Activated CD8-positive, alpha-beta T cell treated with anti-CD3 and anti-CD28 coated beads, Interleukin-2, amount 10 ng/mL, durations not matched to agents 7 days and 5 days (primary cell): ENCODE measurements at places on chromosomes 4 and X. TPM values are rescaled to one million over a fixed set of nuclear protein-coding genes. Genes with fewer than 3 reads are reported as not detected.

The SH2D1A gene
- 42.0 TPM for total RNA-seq

The USP26 gene
- total RNA-seq = not detected

The GAR1 gene
- 24.1 TPM for total RNA-seq

The IL15 gene
- total RNA-seq = 0.87 TPM

The BEX5 gene
- total RNA-seq = 2.0 TPM

The ENAM gene
- not detected for total RNA-seq

The QRFPR gene
- not detected for total RNA-seq

The ASB11 gene
- total RNA-seq = not detected

- no peak overlapping the region for H3K27ac ChIP-seq
- H3K36me3 ChIP-seq = no peaks in the 10 kb centered on the region
- DNase-seq = no peak
- H3K27me3 ChIP-seq = no peaks in the 10 kb centered on the region
Observed at GRCh38 chr4:150258569-150258968, 180.3 kb downstream of the DCLK2 start.

GRCh38 chr4:102321260-102321995, 23.9 kb downstream of the SLC39A8 start:
- H3K4me3 ChIP-seq = no peak overlapping the region
- no peaks in the 10 kb centered on the region for H3K27me3 ChIP-seq
- H3K36me3 ChIP-seq = peaks cover 35% of the 10 kb centered on the region
- H3K4me1 ChIP-seq = peaks cover 28% of the 10 kb centered on the region
- no peak for DNase-seq

DNA sequence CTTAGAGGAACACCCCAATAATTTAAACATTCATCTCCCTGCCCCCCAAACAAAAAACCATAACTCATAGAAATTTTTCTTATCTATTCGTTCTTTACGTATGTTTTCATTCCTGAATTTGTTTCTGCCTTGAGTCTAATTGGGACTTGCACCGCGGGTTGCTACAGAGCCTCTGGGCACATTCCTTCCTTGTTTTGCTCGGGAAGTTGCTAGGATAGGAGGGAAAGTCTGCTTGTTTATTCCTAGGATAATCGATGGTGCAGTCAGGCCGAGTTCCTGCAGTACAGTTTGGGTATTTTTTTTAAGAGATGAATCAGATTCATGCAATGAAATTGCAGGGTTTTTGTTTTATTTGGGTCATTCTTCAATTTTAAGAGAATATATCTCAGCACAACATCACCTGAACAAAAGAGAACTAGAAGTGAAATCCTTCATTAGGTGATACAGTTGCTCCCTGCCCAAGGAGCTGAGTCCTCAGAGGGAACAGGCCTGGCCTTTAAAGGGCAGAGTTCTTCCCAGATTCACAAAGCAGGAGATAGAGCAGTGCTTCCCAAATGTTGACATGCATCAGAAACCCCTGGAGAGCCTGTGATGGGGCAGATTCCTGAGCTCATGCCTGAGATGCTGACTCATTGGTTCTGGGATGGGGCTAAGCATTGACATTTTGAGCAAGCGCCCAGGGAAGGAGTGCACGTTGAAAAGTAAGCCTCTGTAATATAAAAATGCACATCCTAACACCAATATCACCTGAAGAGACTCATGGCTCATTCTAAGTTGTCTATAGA, 114.9 kb upstream of the FAM9B start:
- no peak overlapping the region for H3K27ac ChIP-seq
- H3K36me3 ChIP-seq = peaks cover 5% of the 10 kb centered on the region
- no peak overlapping the region for H3K4me3 ChIP-seq
- H3K27me3 ChIP-seq = no peaks in the 10 kb centered on the region
- H3K4me1 ChIP-seq = peaks cover 7% of the 10 kb centered on the region
- no peak for DNase-seq

- DNase-seq = no peak
- peaks cover 17% of the 10 kb centered on the region for H3K27me3 ChIP-seq
- H3K4me3 ChIP-seq = no peak overlapping the region
- H3K4me1 ChIP-seq = peaks cover 3% of the 10 kb centered on the region
Observed at GRCh38 chr4:186719925-186720694, 3.5 kb downstream of the FAT1 start.

DNA sequence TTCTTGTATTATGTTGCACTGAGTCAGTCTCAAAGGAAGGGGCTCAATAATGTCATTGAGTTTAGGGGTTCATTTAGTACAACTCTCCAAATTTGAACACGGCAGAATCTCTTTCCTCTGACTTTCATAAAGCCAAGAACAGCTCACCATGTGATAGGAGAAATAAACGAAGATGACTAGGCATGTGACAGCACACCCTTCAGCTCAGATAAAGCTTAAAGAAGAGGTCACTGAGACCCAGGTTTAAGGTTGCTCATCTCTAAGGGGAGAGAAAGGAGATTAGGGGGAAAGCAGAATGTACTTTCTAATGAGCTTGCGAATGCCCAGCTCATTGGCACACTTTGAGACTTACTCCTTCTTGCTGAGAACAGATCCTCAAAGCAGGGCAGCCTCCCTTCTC, 89.0 kb downstream of the PLAC1 start:
- H3K4me3 ChIP-seq = no peak overlapping the region
- no peaks in the 10 kb centered on the region for H3K36me3 ChIP-seq
- H3K27ac ChIP-seq = no peak overlapping the region
- DNase-seq = no peak

DNA sequence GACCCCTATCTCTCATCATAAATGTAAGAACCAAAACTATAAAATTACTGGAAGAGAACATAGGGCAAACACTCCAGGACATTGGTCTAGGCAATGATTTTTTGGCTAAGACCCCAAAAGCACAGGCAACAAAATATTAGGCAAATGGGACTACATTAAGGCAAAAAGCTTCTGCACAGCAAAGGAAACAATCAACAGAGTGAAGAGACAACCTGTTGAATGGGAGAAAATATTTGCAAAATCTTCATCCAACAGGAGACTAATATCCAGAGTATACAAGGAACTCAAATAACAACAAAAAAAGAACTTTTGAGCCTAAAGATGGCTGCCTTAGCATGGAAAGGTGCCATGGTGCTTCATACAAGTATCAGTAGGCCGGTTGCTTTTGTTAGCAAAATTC, 111.1 kb upstream of the FMR1 start:
- H3K4me1 ChIP-seq = peaks cover 3% of the 10 kb centered on the region
- H3K27ac ChIP-seq = no peak overlapping the region
- H3K4me3 ChIP-seq = no peak overlapping the region
- H3K36me3 ChIP-seq = no peaks in the 10 kb centered on the region

GRCh38 chr4:180292339-180292738, 1950.9 kb upstream of the TENM3 start:
- no peaks in the 10 kb centered on the region for H3K27me3 ChIP-seq
- H3K36me3 ChIP-seq = no peaks in the 10 kb centered on the region
- H3K27ac ChIP-seq = no peak overlapping the region
- no peak overlapping the region for H3K4me3 ChIP-seq
- no peak for DNase-seq
- no peaks in the 10 kb centered on the region for H3K4me1 ChIP-seq

DNA sequence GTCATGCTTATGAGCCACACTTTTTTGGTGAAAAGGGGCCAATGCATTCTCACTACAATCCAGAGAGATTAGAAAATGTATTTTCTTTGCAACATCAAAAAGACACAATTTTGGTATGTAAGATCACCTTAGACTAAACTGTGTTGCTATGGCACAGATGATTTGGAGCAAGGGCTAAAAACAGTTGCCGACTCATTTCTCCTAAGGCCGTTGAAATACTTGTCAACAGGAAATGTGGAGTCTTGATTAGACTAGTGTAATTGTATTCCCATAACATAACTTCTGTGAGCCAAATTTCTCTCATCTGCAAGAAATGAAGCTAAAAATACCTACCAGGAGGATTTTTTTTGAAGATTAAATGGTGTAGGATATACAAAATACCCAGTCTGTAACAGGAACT, 2547.7 kb downstream of the ARAP2 start:
- no peaks in the 10 kb centered on the region for H3K36me3 ChIP-seq
- H3K27ac ChIP-seq = no peak overlapping the region

GRCh38 chr4:27886120-27886519, 1025.5 kb downstream of the STIM2 start:
- no peak for DNase-seq
- no peaks in the 10 kb centered on the region for H3K36me3 ChIP-seq
- no peak overlapping the region for H3K27ac ChIP-seq
- H3K27me3 ChIP-seq = no peaks in the 10 kb centered on the region
- no peaks in the 10 kb centered on the region for H3K4me1 ChIP-seq
- H3K4me3 ChIP-seq = no peak overlapping the region
